ENCODE measurements at places on chromosomes 5 and 9.

DNA sequence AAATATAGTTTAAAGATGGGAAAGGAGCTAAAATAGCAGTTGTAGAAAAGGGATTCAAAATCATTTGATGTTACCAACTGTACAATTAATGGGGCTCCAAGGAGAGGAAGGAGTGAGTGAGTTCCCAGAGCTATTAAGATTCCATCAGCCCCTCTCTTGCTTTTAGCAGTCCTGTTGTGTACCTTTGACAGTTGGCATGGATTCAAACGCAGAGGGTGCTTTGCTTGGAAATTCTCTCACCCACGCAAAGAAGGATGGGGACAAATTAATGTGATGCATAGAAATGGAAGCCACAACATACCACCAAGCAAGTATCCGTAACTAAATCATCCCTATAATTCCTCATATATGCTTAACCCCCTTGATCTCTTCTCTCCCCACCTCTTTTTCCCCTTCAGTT is 461.3 kb downstream of the EBF1 start:
- DNase-seq, result no peak

- no peak for DNase-seq
Observed at GRCh38 chr9:35675732-35676392, 2.1 kb downstream of the CA9 start.

DNA sequence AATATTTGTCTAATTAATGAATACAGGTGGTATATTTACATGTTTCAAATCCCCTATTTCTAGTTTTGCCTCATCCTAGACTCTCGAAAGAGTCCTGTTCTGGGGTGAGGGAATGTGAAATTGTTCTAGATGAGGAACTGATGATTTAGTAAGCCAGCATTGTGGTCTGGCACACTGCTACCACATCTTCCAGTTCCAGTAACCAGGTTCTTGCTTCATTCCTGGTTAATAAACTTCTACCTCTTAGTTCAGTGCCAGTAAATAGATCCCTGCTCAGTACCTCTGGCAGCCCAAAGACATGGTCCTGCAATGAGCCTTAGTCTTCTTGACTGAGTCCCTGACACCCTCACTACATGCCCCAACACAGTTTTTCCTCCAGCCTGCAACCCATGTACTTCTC is 207.7 kb downstream of the SREK1 start:
- DNase-seq, result no peak

- no peak for DNase-seq
Observed at GRCh38 chr5:166823360-166823759, 1468.1 kb upstream of the WWC1 start.

- no peak for DNase-seq
Observed at GRCh38 chr9:88748566-88749261, 213.7 kb downstream of the NXNL2 start.

GRCh38 chr5:117859176-117859575 is 1129.2 kb downstream of the DTWD2 start:
- DNase-seq, result no peak

DNA sequence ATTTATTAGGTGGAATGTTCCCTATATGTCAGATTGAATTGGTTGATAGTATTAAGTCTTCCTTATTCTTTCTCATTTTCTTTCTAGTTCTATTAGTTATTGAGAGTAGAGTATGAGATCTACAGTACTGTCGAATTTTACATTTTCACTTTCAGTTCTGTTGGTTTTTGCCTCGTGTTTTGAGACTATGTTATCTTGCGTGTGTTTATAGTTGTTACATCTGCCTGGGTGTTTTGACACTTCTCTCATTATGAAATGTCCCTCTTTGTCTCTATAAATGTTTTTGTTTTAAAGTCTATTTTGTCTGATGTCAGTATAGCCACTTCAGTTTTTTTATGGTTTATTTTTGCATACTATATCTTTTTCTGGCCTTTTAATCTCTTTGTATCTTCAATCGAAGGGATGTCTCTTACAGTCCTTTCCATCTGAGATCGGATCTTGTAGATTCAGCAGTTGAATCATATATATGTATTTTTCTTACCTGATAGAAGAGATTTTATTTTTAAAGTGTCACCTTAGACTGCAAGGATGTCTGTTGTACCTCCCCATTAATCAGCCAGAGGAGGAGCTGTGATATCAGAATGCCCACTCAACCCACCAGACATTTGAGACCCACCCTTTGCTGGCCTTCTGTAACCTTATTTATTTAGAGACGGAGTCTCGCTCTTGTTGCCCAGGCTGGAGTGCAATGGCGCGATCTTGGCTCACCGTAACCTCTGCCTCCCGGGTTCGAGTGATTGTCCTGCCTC is 20.7 kb downstream of the EHMT1 start:
- no peak for DNase-seq

DNA sequence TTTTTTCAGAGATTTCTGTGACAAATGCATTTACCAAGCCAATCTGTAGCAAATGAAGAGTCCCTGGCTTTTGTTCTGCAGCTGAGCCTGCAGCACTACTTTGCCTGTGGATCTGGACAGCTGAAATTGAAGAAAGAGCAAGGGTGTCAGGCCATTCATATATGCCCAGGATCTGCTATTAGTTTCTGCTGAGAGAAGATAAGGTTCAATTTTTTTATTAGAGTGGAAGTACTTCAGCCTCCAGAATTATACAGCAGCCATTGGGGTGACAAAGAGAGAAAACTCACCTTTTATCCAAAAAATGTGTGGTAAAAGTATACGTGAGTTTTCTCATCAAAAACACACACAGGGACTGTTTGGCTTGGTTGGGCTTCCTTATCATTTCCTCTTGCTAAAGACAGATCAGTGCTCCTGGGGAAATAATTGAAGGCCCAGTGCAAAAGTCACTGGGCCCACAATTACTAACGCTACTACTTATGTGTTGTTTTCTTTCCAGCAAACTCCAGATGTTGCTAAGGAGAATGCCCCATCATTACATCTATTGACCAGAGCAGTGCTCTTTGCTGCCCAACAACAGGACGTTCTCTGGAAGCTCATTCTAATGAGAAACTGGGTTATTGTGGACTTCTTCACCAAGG is 138.6 kb downstream of the CEMIP2 start:
- no peak for DNase-seq

DNA sequence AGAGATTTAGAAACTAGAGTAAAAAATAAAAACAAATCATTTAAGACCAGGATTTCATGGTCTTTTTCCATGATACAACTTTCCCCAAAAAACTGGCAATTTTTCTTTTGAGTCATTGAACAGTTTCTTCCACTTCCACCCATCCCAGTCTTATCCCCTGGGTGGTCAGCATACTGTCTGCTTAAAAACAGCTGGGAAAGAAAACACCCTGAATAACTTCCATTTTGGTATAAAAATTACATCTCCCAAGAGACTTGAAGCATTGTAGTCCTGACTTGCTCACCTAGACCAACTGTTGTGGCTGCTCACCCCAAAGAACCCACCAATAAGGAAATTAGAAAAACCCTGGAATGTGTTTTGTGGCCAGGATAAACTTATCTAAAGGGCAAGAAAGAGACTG is 731.3 kb downstream of the NR2F1-AS1 start:
- no peak for DNase-seq

DNA sequence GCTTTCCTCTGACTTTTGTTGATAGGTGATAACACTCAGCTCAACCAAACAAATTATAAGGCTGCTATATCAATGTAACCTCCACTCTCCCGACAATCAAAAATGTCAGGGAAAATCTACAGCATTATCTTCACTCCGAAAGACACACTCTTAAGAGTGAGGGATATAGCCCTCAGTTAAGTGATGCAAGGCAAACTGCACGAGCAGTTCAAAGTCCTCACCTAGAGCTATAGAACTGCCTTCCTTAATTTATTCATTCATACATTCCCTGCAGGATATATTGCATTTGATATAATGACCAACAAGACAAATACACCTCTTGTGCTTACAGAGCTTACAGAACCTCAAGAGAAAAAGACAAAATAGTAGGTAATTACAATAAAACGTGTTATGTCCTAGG is 378.1 kb downstream of the ELAVL2 start:
- no peak for DNase-seq

GRCh38 chr5:127254729-127255284 is 35.8 kb upstream of the MEGF10 start:
- DNase-seq, result no peak

DNA sequence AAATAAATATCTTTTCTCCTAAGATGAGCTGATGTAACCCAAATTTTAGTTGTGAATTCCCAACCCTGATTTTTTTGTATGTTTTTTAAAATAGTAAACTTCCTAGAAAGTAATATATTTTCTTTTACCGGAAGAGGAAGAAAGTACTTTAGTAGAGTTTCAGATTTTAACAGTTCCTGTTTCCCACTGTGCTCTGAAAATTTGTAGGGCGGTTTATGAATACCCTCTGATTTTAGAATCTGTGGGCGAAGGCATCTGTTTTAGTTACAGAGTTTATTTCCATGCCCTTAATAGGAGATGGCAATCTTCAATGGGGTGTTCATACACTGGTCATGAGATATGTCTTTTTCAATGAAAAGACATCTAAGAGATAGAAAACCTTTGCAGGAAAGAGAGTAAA is 3.7 kb upstream of the HOMER1 start:
- no peak for DNase-seq

DNA sequence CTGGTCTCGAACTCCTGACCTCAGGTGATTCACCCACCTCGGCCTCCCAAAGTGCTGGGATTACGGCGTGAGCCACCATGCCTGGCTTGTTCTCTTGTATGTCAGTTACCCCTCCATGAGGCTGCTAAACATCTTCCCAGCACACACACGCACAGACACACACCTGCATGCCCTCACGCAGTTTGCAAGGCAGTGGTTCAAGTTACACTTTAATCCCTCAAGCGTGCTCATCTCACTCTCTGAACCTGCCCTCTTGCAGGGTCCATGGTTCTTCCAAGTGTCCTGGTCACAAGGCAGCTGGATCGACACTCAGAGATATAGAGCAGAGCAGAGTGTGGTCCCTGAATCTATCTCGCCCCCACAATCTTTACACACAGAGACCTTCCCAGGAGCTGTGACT is 34.1 kb upstream of the RUFY1 start:
- DNase-seq, result no peak

- DNase-seq, result no peak
Observed at GRCh38 chr5:44603496-44604272, 205.1 kb upstream of the MRPS30 start.

DNA sequence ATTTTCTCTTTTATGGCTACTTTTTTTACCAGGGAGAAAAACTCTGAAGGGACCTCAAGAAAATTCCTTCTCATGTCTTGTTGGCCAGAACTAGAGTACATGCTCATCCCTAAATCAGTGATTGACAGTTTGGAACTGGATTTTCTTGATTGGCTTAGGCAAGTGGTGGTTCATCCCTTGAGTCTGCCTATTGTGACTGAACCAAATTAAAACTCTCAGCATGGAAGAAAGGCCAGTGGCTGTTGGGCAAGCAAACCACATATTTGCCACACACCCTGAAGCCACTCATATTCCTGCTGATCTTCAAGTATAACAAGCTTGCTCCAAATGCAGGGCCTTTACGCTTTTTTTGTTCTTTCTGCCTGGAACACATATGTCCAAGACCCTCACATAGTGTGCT is 7.2 kb upstream of the HOMER1 start:
- DNase-seq, result no peak

DNA sequence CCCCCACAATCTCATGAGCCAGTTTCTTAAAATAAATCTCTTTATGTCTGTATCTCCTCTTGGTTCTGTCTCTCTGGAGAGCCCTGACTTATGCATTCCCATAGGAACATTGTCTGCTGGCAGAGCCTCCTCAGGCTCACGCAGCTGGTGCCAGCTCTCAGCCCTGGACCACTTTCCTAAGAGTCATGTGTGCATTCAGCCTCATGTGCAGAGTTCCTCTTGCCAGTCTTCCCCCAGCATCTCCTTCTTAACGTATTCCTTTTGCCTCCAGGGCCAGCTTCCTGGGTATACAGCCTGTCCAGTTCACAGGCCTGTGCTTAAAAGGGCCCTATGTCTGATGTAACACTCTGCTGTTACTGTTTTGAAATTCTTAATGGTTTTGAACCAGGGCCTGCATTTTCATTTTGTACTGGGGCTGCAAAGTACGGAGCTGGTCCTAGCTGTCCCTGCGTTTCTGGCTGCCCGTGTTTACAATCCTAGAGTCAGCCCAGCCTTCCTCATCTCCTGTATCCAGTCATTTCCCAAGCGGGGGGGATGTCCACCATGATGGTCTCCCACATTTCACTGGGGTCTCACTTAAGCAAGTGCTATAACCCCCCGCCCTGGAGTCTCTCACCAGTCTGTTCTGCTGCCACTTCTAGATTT is 18.1 kb downstream of the ANKRD33B start:
- no peak for DNase-seq

DNA sequence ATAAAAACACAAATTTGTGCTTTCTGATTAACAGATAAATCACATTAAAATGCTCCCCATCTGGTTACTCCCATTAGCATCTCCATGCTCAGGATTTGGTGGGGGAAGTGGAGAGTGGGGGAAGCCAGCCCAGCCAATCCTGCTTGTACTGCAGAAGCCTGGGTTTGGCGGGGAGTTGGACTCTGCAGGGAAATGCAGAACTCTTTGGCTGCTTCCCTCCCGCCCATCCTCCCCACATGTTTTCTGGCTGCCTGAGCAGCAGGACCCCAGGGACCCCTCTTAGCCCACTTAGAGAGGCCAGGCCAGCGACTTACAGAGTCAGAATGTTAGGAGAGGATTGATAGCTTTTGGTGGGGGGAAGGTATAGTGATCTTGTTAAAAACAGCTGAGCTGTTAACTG is 59.5 kb upstream of the FOXI1 start:
- DNase-seq, result no peak

- DNase-seq, result no peak
Observed at GRCh38 chr5:67115246-67115645, 81.4 kb downstream of the CD180 start.

- no peak for DNase-seq
Observed at GRCh38 chr9:132609829-132610228, 27.4 kb downstream of the BARHL1 start.

DNA sequence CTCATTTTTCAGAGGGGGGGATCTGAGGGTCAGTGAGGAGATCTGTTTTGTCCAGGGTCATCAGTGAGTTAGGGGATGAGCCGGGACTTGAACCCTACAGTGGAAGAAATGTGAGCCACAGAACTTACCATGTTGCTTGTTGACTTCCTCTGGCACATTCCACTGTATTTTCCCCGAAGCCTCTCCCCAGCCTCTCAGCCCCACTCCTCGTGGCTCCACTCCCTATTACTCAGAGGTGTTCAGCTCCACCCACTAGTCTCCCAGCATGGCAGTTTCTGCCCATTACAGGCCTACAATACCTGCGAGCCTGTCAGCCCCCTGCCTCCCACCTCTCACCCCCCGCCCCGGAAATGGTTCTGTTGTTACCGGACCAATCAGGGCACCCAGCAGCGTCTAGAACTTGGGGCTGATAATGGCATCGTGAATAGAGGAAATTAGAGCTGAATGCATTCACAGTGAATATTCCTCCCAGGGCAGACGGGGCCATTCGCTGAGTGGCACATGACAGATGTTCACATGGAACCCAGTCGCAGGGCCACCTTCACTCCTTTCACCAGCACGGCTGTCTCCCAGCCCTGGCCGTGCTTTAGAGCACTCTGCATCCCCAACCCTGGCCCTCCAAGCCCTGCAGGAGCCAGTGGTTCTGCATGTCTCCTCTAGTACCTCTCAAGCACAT is 81.6 kb downstream of the KCNIP1 start:
- DNase-seq, result no peak

- no peak for DNase-seq
Observed at GRCh38 chr5:98004463-98004862, 769.0 kb upstream of the RGMB start.

GRCh38 chr5:5141339-5141599 is 1.1 kb downstream of the ADAMTS16 start:
- no peak for DNase-seq

Data from activated CD4-positive, alpha-beta T cell treated with anti-CD3 and anti-CD28 coated beads for 24 hours (primary cell).